ENCODE measurements at places on chromosomes 6 and 20. TPM values are rescaled to one million over a fixed set of nuclear protein-coding genes. Genes with fewer than 3 reads are reported as not detected.

The AURKA gene
- total RNA-seq: 14.8 TPM

The CCN5 gene
- total RNA-seq: not detected

The MOG gene
- not detected for total RNA-seq

The KHDC1L gene
- total RNA-seq: not detected

The MAS1 gene
- total RNA-seq: not detected

The DCDC2 gene
- total RNA-seq: 23.2 TPM

The IRF4 gene
- not detected for total RNA-seq

The DZANK1 gene
- 2.3 TPM for total RNA-seq

The BFSP1 gene
- total RNA-seq: 6.4 TPM

The L3MBTL1 gene
- 1.9 TPM for total RNA-seq

The ARMC12 gene
- not detected for total RNA-seq

All from glomerular endothelial cell (primary cell).